ENCODE measurements at places on chromosomes 13 and 19.

GRCh38 chr19:53792721-53793433 is 31.2 kb downstream of the NLRP12 start:
- peak; percentile 70 for DNase-seq

- DNase-seq: no peak
Observed at GRCh38 chr19:5823579-5824281, 15.8 kb downstream of the FUT6 start.

DNA sequence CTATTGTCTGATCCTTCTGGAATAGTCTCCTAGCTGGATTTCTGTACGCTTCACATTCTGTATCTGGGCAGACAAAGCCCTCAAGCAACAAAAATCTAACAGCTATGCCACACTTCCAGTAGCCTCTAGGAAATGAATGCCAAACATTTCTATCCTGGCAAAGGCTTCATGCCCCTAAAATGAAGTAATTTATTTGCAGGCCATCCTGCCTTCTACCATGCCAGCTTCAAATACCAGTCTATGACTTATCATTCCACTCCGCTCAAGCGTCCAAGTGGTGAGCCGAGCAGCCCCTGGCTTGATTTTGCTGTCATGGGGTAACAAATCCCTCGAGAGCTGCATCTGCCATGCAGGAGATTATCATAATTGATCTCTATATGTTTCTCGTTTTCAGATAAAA is 86.9 kb downstream of the LHFPL6 start:
- DNase-seq: no peak

- no peak for DNase-seq
Observed at GRCh38 chr13:89212186-89212585, 1541.0 kb downstream of the SLITRK5 start.

DNA sequence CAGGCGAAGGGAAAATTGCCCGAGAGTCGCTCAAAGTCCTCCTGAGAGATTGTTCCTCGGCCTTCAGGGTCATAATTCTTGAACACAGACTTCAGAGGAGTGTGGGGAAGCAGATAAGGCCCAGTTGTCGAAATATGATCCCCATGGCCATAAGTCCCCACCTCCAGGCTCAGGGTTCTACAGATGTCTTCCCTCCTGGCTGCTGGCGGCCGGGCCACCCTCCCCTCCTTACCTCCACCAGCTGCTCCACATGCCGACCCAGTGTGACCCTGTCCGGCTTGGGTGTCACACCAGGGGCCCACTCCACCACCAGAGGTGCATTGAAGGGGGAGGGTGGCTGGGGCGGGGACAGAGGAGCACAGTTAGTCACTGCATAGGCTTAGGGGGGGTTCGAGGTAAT is 10.1 kb downstream of the FAM98C start:
- DNase-seq: no peak

DNA sequence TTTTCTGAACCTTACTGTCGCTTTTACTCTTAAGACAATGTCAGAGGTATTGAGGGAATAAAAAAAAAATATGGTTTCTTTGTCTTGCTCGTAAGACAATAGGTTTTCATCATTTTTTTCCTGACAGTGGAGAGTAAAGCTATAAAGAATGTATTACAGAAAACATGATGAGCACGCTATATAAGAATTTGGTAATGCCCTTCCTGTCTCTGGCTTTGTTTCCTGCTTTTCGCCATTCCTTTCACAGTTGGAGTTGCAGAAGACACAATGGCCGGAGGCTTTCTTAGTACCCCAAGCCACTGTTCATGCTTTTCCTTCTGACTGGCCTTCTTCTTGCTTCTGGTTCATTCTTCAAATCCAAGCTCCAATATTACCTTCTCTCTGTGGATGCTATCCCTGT is 101.0 kb upstream of the DACH1 start:
- DNase-seq: no peak

DNA sequence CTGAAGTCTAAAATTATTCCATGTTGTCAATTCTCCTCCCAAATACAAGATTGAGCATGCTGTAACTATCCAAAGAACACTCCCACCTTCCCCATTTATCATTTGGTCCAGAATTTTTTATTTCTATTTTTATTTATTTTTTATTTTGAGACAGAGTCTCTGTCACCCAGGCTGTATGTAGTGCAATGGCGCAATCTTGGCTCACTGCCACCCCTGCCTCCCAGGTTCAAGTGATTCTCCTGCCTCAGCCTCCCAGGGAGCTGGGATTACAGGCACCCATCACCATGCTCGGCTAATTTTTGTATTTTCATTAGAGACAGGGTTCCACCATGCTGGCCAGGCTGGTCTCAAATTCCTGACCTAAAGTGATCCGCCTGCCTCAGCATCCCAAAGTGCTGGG is 306.8 kb downstream of the KLF12 start:
- no peak for DNase-seq

- no peak for DNase-seq
Observed at GRCh38 chr13:50485979-50486935, 357.2 kb downstream of the DLEU7 start.

DNA sequence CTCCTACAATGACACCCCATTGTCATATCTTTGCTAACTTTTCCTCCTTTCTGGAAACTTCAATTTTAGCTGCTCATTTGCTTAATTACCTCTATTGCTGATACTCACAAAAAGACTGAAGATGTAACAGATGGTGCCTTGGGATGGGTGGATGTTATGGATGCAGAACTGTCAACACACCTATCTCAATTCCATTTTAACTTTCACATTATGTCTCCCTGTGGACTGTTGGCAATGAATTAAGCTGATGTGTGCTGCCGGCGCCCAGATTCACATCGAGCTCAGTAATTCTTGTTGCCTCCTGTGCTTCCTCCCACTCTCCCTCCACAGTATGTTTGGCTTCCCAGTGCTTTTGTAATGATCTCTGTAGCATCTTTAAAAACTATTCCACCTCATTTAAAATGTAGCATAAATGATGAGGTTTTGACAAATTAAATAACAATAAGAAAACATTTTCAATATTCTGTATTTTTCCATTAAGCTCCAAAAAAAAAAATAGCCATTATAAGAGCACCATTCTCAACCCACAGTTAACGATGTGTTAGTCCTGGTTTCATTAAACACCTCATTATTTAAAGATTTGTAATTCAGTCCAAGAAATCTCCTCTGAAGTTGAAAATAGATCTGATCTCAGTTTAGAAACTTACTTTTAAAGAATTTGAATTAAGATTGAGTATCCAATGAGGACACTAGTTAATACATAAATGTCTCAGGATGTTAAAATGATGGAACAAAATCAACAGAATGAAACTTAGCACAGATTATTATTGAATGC is 99.9 kb upstream of the FAM216B start:
- DNase-seq: no peak

GRCh38 chr13:88932950-88933349 is 1261.8 kb downstream of the SLITRK5 start:
- DNase-seq: no peak

GRCh38 chr13:33509642-33510229 is 224.2 kb upstream of the STARD13 start:
- DNase-seq: no peak

GRCh38 chr13:38850868-38851626 is 139.6 kb downstream of the STOML3 start:
- no peak for DNase-seq

DNA sequence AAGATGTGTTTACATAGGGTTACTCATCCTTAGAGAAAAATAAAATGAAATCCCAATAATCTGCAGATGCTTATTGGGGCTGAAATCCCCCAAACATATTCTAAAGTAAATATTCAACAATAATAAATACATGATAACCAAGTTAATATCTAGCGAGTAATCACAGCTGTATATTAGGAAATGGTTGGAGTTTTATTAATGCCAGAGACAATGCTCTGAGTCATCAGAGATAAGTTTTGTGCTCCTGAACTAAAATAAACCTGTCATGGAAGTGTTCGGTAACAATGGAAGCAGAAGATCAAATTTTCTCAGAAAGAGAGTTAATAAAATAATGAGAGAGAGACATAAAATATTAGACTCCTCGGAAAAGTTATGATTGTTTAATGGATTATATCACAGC is 31.4 kb downstream of the FLT1 start:
- no peak for DNase-seq

- no peak for DNase-seq
Observed at GRCh38 chr13:39554371-39554770, 48.6 kb downstream of the LHFPL6 start.

Measured in activated CD4-positive, alpha-beta T cell treated with anti-CD3 and anti-CD28 coated beads for 4 hours (primary cell).